NCI-H1417 (cell line): ENCODE measurements at places on chromosomes 1 and 21.

DNA sequence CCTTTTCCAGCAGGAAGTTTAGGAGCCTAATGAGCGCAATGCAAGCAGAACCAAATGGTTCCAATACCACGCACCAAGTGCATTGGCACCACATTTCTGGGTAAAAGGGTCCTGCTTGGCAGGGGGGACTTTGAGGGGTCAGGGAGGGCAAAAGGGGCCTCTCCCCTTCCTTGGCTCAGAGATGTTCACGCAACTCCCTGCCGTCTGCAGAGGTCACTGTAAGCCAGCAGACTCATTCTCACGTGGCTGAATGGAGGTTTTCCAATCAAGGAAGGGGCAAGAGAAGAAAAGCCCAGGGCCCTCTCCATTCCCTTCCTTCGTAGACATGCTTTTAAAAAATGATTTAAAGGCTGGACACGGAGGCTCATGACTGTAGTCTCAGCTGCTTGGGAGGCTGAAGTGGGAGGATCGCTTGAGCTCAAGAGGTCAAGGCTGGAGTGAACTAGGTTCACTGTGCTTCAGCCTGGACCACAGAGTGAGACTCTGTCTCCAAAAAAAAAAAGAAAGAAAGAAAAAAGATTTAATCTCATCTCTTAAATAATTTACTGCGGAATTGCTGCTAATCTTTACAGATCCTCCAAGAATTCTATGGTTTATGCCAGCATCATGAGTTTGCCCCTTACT, 80.3 kb downstream of the RUNX3 start:
- no peak for DNase-seq

DNA sequence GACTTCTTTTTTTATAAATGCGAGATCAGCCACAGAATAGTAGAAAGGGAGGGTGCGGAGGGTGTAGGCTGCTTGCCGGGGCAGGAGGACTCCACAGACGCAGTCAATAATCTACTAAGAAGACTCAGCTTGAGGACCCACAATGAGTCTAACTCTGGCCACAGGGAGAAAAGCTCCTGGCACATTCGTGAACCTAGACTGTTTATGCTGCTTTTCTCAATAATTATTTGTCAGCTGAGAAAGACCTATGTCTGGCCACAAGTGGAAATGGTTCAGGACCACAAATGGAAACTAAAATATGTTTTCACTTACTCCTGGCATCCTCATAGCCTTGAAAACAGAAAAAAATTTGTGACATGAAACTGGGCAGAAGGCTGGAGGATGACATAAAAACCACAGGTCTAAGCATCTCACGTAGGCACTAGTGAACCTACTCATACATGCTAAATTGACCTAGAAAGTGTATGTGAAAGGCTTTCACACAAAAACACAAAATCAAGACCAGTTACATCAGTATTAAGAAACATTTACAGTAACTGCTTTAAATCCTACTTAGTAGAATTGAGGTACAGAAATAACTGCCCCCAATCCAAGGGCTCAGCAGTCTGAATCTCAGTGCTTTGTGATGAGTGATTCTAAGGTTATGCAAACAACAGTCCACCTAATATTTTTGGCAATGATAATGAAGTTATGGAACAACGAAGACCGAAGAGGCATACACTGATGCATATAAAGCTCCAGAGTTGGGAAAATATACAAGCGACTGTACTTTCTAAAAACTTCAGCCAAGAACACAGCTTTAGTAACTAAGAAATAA, 159.5 kb downstream of the SLC45A1 start:
- no peak for DNase-seq

- no peak for DNase-seq
These were observed 52.7 kb downstream of the DIRAS3 start for GRCh38 chr1:67997746-67998145.

DNA sequence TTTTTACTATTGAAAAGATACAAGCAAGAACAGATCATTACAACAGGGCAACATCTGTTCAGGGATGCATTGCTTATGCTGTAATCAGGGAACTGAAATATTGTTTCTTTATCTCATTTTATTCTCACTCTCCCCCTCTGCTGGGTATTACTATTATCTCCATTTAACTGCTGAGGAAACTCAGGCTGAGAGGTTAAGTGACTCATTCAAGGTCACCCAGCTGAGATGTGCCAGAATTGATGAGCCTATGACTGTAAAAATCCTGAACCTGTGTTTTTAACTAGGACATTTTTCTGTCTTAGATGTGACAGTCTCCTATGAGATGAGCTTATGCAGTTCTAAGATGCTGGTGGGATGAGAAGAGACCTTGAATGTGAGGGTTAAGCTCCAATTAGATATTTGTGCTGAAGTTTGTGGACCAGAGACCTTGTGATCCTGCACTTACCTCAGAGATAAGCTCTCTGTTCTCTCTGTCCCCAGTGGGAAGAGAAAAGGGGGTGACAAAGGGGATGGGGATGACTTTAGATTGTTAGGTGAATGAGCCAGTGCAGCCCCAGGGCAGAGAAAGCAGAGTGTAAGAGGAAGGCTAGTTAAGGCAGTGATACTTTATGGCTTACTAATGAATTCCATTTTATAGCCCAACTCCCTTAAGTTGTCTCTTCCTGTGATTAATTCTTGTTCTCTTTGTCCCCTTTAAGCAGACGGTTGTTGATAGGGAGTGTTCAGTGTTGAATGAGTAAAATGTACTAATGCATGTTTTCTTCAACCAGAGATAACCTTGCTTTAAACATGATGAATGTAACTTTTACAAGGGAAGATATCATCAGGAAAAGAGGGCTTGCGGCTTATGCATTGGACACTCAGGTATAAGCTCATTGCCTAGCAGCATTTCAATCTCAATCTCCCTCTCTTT, 111.4 kb downstream of the HLX start:
- DNase-seq = no peak

DNA sequence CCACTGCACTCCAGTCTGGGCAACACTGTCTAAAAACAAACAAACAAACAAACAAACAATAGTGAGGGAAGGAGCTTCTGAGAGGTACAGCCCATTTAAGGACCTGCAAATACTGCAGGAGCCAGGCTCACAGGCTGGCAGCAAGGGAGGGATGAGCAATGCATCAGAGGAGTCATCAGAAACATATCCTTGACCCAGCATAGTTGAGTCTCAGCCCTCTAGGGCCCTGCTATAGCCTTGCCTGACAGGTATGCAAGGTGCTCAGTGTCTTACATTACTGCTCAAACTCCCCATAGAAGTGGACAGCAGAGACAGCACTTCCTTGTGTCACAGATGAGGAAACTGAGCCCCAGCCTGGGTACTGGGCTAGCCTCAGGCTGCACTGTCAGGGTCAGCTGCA, 7.3 kb upstream of the TTC4 start:
- DNase-seq = no peak

DNA sequence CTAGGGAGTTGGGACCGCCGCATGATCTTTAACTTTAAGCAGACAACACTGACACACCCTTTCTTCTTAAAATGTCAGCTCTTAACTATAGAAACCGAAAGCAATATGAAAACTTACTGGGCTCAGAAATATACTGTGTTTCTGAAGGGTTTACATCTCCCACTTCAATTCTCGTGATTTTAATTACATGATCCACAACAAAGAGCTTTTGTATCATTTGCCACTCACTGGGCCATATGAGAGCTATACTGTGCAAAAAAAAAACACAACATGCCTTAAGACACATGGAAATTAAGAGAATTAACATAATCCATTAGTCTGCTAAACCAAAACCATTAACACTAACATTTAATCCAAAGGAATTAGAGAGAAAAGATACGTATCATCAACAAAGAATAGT, 35.0 kb upstream of the RAP1GAP start:
- no peak for DNase-seq

- no peak for DNase-seq
These were observed 1054.4 kb downstream of the AMY1C start for GRCh38 chr1:104804147-104804546.

DNA sequence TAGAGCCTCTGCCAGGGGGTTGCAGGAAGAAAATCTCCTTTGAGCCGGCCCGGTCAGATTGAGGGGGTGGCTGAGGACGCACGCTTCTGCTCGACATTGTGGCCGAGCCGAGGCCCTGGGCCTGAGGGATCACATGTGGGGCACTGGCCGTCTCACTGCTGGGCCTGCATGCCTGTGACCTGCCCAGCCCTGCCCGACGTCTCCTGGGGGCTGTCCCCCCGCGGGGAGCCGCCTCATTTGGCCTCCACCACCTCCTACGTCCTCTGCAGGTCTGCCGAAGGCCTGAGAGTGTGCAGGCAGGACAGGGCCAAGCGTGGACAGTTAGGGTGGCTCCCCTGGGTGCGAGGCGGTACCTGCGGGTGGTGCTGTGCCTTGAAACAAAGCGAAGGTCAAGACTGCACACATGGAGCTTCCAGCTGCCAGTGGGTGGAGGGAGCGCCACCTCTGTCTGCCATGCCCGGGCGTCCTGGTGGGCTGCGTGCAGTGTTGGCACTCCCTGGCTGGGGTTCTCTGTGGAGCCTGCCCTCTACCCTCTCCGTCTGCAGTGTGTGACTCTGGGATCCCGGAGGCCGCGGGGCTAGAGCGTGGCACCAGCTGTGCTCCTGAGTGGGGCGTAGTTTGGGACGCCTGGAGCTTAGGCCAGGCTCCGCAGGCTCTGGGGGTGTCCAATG, 51.7 kb downstream of the PCNT start:
- DNase-seq = no peak

- no peak for DNase-seq
These were observed 20.6 kb upstream of the CCDC190 start for GRCh38 chr1:162881590-162881989.

GRCh38 chr1:177645491-177646190, 324.2 kb downstream of the SEC16B start:
- no peak for DNase-seq
